Thyroid gland (tissue), 4 donors: ENCODE measurements at places on chromosomes 4 and X. TPM values are rescaled to one million over a fixed set of nuclear protein-coding genes. Genes with fewer than 3 reads are reported as not detected.
A peak's percentile ranks its signal among the peaks of the same experiment; 100 is the strongest.

ZNF182 gene
- 13.8 TPM for total RNA-seq

XAGE2 gene
- not detected for total RNA-seq

PABPC1L2A gene
- total RNA-seq, result not detected

EBP gene
- total RNA-seq, result 36.8 TPM

MSL3 gene
- 21.7 TPM for total RNA-seq

KIF4A gene
- total RNA-seq, result 0.11 TPM

SFRP2 gene
- 15.0 TPM for total RNA-seq

FAM241A gene
- total RNA-seq, result 3.4 TPM

SEC24D gene
- total RNA-seq, result 75.6 TPM

UGT8 gene
- 21.0 TPM for total RNA-seq

- no peaks in the 10 kb centered on the region for H3K27me3 ChIP-seq
- H3K4me3 ChIP-seq, result no peak overlapping the region
- H3K36me3 ChIP-seq, result no peaks in the 10 kb centered on the region
Measured at GRCh38 chr4:1205586-1206298, 33.4 kb upstream of the SPON2 start.

GRCh38 chr4:152738827-152739226, 40.7 kb downstream of the TIGD4 start:
- no peaks in the 10 kb centered on the region for H3K27me3 ChIP-seq
- no peaks in the 10 kb centered on the region for H3K4me1 ChIP-seq
- H3K36me3 ChIP-seq, result no peaks in the 10 kb centered on the region
- DNase-seq, result no peak
- H3K4me3 ChIP-seq, result no peak overlapping the region
- no peak overlapping the region for H3K27ac ChIP-seq

DNA sequence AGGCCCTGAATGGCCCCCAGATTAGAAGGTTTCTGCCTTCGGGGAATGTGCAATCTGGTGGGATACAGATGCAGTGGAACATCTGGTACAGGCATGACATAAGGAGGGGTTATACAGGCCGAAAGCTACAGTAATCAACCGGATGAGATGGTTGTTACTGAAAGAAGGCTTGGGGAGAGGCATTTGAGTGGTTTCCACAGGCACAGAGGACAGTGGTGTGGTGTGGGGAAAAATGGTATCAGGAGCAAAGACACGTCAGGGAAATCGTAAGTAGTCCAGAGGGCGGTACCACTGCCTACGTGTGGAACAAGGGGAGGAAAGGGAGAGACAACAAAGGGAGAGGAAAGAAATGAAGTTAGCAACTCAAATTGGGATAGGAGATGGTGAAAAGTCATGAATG, 3.0 kb downstream of the PDLIM3 start:
- DNase-seq, result no peak
- H3K4me1 ChIP-seq, result peaks cover 7% of the 10 kb centered on the region
- H3K4me3 ChIP-seq, result no peak overlapping the region
- H3K27me3 ChIP-seq, result no peaks in the 10 kb centered on the region
- no peaks in the 10 kb centered on the region for H3K36me3 ChIP-seq

DNA sequence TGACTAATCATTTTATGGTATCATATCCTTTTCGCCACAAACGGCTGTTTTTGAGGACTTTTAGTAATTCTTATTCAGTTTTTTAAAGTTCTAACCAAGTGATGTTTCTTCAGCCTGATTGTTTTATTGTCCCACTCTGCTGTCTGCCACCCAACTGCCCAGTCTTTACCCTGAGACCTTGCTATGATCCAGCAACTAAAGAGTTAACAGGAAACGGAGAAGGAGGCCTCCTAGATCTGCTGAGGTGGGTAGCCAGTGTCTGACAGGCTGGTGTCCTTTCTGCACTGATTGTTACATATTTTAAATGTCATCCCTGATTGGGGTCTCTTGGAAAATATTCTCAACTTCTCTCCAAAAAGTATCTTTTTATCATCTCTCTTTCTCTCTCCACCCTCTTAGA, 7.9 kb upstream of the TMEM150C start:
- no peaks in the 10 kb centered on the region for H3K36me3 ChIP-seq
- no peak overlapping the region for H3K4me3 ChIP-seq
- no peaks in the 10 kb centered on the region for H3K4me1 ChIP-seq
- H3K27me3 ChIP-seq, result no peaks in the 10 kb centered on the region
- H3K27ac ChIP-seq, result no peak overlapping the region

DNA sequence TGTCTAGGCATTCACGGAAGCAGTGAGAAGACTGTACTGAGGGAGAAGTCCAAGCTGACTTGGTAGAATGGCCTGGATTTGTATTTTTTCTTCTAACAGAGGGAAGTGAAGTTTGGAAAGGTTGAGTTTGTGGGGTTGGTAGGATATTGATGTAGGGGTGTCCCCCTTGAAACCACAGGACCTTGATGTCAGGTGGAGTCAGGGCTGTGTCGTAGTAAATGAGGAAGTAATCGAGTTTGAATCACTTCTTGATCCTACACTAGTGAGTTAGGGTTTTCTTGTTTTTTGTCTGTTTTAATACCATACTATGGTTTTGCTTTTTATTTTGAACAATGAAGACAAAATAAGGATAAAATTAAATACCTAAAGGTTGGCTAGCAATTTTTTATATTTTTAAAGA, 30.1 kb upstream of the ANAPC4 start:
- no peaks in the 10 kb centered on the region for H3K4me1 ChIP-seq
- no peak overlapping the region for H3K27ac ChIP-seq
- DNase-seq, result no peak

DNA sequence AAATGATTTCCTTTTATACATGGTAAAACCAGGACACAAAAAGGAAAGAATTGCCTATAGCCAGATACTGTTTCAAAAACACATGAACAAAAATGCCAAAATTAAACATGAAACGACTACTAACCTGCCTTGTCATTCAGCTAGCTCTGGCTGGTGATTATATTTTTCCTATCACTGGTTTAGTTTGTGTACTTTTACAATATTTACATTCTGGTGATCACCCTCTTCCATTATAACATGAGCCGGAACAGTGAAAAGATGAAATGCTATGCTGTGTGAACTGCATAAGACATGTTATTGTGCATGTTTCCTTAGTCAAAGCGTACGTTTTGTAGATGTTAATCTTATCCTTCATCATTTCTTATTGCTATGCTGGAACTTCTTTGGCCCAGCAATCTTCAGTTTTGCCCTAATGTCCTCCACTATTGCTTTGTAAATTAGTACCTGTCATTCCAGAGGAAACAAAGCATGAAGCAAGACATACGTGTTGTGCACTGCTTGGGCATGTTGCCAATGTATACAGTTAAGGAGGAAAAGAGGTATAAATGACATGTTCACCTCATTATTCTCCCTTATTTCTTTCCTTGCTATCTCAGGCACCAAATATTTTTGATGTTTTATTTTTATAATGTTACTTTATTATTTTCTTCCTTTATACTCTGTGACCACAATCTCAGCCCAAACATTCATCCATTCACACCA, 386.3 kb downstream of the ARHGAP24 start:
- no peak for DNase-seq
- peaks cover 39% of the 10 kb centered on the region for H3K4me1 ChIP-seq
- no peak overlapping the region for H3K4me3 ChIP-seq
- no peaks in the 10 kb centered on the region for H3K36me3 ChIP-seq

DNA sequence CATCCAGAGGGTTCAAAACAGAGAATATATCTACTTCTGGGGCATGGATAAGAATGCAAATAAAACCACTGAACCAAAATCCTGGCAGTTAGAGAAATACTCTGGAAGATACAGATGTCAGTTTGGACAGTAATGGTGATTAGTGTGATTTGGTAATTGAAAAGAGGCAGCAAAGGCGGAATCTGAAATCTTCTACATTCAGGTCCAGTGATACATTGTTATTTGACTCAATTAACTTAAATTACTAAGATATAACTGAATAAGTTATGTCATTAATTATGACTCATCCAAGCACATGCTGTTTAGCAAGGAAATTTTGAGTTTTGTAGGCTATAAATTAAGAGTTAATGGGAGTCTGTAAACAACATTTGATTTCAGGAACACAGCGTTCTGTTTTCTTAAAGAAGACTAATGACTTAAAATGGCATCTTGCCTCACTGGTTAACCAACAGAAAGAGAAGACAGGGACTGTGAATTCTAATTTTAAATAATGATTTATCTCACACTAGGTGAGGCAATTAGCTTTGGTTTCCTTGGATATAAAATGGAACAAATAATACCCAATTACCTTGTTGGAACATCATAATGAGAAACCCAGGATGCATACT, 937.1 kb downstream of the PDHA2 start:
- no peak overlapping the region for H3K27ac ChIP-seq
- H3K36me3 ChIP-seq, result no peaks in the 10 kb centered on the region
- H3K4me3 ChIP-seq, result no peak overlapping the region
- no peak for DNase-seq
- no peaks in the 10 kb centered on the region for H3K27me3 ChIP-seq
- no peaks in the 10 kb centered on the region for H3K4me1 ChIP-seq

DNA sequence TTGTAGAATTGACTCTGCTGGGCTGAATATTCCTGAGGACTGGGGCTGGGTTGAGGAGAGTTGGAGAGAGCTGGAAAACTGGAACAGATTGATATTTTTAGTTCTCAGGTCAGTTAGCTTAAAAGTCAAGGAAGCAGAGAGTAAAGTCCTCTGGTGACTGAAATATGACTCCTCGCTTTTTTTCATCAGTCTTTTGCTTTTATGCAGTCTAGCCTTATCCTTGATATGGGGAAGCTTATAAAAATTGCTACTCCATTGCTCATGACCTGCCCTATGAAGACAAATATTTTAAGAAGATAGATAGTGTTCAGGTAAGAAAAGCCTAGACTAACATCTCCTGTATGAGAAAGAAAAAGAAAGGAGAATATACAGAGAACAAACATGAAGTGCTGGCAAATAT, 152.7 kb downstream of the C4orf33 start:
- H3K36me3 ChIP-seq, result no peaks in the 10 kb centered on the region
- no peaks in the 10 kb centered on the region for H3K4me1 ChIP-seq
- no peak for DNase-seq
- H3K4me3 ChIP-seq, result no peak overlapping the region

- no peak overlapping the region for H3K27ac ChIP-seq
- H3K4me3 ChIP-seq, result no peak overlapping the region
- H3K27me3 ChIP-seq, result no peaks in the 10 kb centered on the region
Measured at GRCh38 chr4:11153171-11153750, 275.4 kb downstream of the HS3ST1 start.

GRCh38 chr4:18611026-18611425, 589.5 kb upstream of the LCORL start:
- H3K4me1 ChIP-seq, result no peaks in the 10 kb centered on the region
- H3K4me3 ChIP-seq, result no peak overlapping the region
- no peaks in the 10 kb centered on the region for H3K27me3 ChIP-seq
- no peaks in the 10 kb centered on the region for H3K36me3 ChIP-seq
- H3K27ac ChIP-seq, result no peak overlapping the region

- no peaks in the 10 kb centered on the region for H3K36me3 ChIP-seq
- H3K4me3 ChIP-seq, result no peak overlapping the region
- peak; percentile 15 for DNase-seq
- no peaks in the 10 kb centered on the region for H3K4me1 ChIP-seq
- H3K27ac ChIP-seq, result no peak overlapping the region
- no peaks in the 10 kb centered on the region for H3K27me3 ChIP-seq
Measured at GRCh38 chr4:25702848-25703247, 47.2 kb downstream of the SLC34A2 start.

DNA sequence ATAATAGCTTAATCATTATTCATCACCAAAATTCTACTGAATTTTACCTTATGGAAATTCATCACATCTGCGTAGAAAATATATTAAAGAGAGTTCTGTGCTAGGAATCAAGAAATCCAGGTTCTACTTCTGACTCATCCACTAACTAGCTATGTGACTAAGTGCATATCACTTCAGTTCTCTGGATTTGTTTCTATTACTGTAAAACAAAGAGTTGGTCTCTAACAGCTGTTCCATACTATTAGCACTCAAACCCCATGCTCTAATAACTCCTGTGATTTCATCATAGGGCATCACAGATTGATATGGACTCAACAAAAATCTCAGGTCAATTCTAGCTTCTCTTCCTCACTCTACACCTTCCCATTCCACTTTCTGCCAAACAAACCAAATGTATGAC, 572.0 kb downstream of the INPP4B start:
- H3K27ac ChIP-seq, result no peak overlapping the region
- no peaks in the 10 kb centered on the region for H3K4me1 ChIP-seq
- H3K36me3 ChIP-seq, result no peaks in the 10 kb centered on the region

- no peaks in the 10 kb centered on the region for H3K27me3 ChIP-seq
- no peak overlapping the region for H3K27ac ChIP-seq
- no peaks in the 10 kb centered on the region for H3K4me1 ChIP-seq
- no peak for DNase-seq
- no peaks in the 10 kb centered on the region for H3K36me3 ChIP-seq
Measured at GRCh38 chrX:87580862-87581261, 63.3 kb downstream of the KLHL4 start.
